ENCODE measurements at places on chromosomes 16 and 17.

DNA sequence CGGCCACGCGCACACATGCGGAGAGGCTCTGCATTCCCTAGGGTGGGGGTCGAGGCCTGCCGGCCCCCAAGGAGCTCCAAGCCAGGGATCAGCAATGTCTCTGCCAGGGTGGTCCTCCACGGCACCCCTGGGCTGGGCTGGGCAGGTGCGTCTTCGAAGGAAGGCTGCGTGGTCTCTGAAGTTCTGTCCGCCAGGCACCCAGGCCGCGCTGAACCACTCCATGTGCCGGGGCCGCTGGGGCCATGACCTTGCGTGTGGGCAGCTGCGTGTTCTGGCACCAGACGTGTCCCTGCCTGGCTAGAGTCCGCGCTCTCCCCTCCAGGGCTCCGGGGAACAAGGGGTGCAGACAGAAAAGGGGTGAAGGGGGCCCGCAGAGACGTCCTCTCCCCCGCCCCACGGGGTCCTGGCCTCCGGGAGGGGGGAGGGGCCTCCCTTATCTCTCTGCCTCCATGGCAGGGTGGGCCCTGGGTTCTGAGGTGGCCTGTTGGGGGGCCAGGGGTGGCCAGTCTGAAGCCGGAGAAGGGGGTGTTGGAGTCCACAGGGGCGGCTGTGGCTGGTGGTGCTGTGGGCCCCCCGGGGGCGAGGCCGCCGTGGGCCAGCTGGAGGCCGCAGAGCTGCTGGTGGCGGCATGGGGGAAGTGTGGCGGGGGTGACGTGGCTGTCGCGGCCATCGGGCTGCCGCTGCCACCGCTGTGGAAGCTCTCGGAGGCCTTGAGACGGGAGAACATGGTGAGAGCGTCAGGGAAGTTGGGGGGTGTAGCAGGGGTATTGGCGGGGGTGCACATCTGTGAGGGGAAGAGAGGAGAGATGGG lies 5.3 kb downstream of the UBALD1 start:
- ATAC-seq: no peak

- ATAC-seq: no peak
Measured at GRCh38 chr16:13552062-13552959, 367.6 kb upstream of the ERCC4 start.

GRCh38 chr17:36623281-36623680 lies 21.9 kb downstream of the MRM1 start:
- no peak for ATAC-seq

DNA sequence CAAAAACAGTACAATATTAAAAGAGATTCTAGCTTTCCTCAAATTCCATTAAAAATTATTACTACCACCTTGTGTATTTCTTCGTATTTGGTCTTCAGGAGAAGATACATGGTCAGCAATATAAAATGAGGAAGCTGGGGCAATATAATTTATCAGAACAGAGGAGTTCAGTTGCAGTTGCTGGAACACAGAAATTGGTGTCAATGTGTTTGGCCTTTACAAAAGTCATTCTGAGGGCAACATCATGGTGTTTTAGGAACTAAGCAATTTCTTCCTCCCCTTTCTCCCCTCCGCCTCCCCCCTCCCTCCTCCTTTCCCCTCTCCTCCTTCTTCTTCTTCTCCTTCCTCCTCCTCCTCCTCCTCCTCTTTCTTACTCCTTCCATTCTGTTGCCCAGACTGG lies 102.1 kb downstream of the YPEL2 start:
- no peak for ATAC-seq

- peak; percentile 79 for ATAC-seq
Measured at GRCh38 chr17:28384281-28385036, 13.0 kb downstream of the SARM1 start.

DNA sequence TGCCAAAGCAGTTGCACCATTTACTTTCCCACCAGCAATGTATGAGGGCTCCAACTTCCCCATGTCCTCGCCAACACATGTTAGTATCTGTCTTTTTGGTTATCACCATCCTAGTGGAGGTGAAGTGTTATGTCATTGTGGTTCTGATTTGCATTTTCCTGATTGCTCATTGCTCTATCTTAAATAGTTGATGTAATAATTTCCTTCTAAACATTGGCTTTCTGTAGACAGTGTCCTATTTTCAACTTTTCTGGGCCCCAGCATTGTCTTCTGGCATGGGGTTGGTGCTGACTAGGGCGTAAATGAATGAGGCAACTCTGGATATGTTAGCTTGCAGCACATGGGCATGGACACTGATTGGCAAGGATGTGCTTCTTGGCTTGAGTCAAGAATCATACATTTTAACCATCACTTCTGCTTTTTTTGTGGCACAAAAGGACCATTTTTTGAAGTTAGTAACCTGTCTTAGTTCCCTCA lies 25.1 kb downstream of the PLCG2 start:
- ATAC-seq: no peak

- ATAC-seq: peak; percentile 25
Measured at GRCh38 chr17:81412490-81413093, 17.3 kb downstream of the BAHCC1 start.

- ATAC-seq: peak; percentile 79
Measured at GRCh38 chr16:2752850-2753732, 653 bp downstream of the SRRM2 start.

DNA sequence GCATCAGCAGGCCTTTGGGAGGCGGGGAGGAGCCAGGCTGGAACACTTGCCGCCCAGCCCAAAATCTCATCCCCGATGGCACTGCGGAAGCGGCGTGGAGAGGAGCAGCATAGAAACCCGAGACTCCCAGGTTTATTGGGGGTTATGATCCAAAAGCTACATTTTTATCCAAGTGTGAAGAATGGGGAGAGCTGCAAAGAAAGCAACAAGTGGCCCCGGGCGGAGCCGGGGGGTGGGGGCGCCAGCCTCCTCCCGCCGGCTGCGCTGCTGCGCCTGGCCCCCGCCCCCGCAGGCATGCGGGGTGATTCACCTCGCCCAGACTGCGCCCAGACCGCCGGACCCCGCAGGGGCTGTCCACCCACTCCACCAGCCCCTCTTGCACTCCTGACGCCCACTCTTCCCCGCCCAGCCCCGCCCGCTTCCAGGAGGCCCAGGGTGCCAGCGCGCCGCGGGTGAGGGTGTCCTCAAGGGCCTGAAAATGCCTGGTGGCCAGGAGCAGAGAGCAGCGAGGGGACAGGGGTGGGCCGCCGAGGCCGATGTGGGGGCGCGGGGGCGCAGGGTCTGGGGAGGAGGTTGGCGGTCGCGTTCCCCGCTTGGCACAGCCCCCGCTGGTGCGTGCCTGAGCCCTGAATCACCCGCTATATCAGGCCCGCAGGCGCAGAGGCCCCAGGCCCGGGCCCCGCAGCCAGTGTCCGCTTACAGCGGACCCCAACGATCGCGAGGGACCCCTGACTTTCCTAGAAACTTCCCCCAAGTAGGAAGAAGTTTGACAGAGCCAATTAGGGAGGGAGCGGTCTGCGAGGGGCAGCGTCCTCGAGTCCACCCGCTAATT lies 1.3 kb downstream of the CAVIN1 start:
- peak; percentile 27 for ATAC-seq

GRCh38 chr17:15271741-15272140 lies 6.6 kb upstream of the PMP22 start:
- ATAC-seq: no peak

- ATAC-seq: no peak
Measured at GRCh38 chr17:79834565-79835469, 4.4 kb downstream of the CBX4 start.

GRCh38 chr16:4005731-4006130 lies 110.5 kb downstream of the ADCY9 start:
- no peak for ATAC-seq

DNA sequence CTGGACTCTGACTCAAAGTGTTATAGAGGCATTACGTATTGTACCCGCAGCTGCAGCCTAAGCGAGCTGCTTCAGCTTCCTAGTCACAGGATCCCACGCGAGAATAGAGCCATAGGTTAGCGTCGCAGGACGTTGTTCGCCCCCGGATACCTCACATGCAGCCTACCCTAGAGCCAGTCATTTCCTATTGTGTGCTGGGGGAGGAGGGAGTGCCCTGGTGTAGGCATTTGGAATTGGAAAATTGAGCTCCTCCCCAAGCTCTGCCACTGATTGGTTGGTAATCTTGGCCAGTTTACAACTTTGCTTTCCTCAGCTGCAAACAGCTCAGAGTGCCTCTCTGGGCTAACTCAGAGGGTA lies 530 bp downstream of the NAA60 start:
- ATAC-seq: peak; percentile 83

GRCh38 chr17:74530831-74531150 lies 484 bp downstream of the CD300LB start:
- ATAC-seq: no peak

DNA sequence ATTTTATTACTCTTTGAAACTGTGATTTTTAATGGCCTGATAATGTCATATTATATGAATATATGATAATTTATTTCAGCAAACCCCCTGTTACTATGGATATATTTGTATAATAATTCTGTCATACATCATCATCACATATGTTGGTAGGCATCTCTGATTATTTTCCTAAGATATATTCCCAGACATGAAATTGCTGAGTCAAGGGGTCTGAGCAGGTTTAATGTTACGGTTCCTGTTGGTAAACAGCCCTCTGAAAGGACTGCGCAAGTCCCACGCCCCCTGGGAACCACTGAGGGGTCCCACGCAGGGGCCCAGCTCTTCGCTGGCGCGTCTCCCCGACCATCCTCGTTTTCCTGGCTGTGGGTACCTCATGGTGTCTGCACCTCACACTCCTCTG lies 24.2 kb downstream of the SLC13A5 start:
- no peak for ATAC-seq

GRCh38 chr17:74904687-74905409 lies 11.4 kb upstream of the FADS6 start:
- ATAC-seq: peak; percentile 17

DNA sequence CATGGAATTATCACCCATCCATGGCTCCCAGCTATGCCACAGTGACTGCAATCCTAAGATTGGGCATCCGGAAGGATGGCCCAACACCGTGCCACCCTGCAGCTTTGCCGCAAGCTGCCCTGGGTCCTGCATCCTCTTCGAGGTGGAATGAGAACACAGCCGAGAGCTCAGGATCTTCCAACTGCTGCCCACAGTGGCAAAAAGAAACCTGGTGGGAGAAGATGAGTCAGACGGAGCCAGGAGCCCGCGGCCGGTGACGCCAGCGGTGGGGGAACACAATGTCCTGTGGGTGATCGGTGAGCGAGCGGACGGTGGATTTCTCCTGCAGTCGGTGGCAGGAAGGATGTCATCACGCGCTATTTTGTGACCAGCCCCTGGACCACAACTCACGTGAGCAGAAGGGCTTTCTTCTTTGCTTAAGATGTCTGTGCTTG lies 20.1 kb downstream of the CD7 start:
- peak; percentile 32 for ATAC-seq

GRCh38 chr16:57740423-57741071 lies 5.0 kb downstream of the KATNB1 start:
- ATAC-seq: peak; percentile 72

GRCh38 chr16:85459529-85460251 lies 153.4 kb upstream of the GSE1 start:
- no peak for ATAC-seq

GRCh38 chr17:76273445-76274111 lies 8.4 kb downstream of the UBALD2 start:
- ATAC-seq: peak; percentile 0

GRCh38 chr16:1152651-1153259 lies at the start of gene CACNA1H:
Gene CACNA1H (plus strand): TSS chr16:1153106. CDS start chr16:1153738, 632 bp downstream.
- no peak for ATAC-seq

GRCh38 chr16:65312071-65312470 lies 190.2 kb upstream of the CDH11 start:
- no peak for ATAC-seq

- ATAC-seq: peak; percentile 26
Measured at GRCh38 chr16:81786321-81786720, 7.2 kb downstream of the PLCG2 start.

GRCh38 chr17:65403626-65404025 lies 157.8 kb downstream of the AXIN2 start:
- ATAC-seq: no peak

GRCh38 chr17:78645421-78646295 lies 68.5 kb upstream of the DNAH17 start:
- ATAC-seq: peak; percentile 69

GRCh38 chr17:39676198-39676819 lies 8.1 kb downstream of the PNMT start:
- peak; percentile 1 for ATAC-seq

GRCh38 chr16:57128771-57129389 lies 36.5 kb downstream of the CPNE2 start:
- ATAC-seq: no peak

DNA sequence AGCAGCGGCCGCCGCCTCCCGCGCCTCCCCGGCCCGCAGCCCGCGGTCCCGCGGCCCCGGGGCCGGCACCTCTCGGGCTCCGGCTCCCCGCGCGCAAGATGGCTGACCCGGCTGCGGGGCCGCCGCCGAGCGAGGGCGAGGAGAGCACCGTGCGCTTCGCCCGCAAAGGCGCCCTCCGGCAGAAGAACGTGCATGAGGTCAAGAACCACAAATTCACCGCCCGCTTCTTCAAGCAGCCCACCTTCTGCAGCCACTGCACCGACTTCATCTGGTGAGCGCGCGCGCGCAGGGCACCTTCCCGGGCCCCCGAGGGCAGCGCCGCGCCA lies 258 bp downstream of the PRKCB start:
- no peak for ATAC-seq

GRCh38 chr16:26765087-26765486 lies 301.6 kb upstream of the C16orf82 start:
- ATAC-seq: peak; percentile 86

GRCh38 chr16:3068487-3068886 lies 3.0 kb downstream of the IL32 start:
- ATAC-seq: peak; percentile 61

- ATAC-seq: no peak
Measured at GRCh38 chr17:16940116-16940881, 31.6 kb downstream of the TNFRSF13B start.

DNA sequence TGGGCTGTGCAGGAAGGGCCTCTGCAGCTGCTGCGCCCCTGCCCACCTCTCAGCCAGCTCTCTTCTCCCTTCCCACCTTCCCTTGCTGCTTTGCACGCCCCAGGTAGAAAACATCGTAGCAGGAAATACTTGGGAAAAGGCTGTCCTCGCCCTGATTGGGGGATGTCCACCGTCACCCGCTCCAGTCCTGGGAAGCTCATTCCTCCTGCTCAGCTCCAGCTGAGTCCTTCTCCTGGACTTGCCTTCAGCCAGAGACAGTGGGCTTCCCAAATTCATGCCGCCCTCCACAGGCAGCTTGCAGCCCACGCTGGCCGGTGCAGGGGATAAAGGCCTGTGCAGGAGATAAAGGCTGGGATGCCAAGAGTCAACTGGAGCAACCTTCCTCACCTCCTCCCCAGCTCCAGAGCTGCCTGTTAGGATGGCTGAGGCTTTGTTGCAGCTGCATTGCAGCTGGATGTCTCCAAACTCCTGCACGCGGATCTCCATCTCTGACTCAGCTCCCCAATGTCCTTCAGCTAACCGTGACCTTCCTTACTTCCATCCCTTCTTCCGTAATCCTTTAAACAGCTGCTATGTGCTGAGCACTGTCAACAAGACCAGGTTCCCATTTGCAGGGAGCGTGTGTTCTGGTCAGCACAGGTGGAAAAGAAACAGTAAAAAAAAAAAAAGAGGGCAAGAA lies 402.0 kb upstream of the TNRC6C start:
- ATAC-seq: no peak

DNA sequence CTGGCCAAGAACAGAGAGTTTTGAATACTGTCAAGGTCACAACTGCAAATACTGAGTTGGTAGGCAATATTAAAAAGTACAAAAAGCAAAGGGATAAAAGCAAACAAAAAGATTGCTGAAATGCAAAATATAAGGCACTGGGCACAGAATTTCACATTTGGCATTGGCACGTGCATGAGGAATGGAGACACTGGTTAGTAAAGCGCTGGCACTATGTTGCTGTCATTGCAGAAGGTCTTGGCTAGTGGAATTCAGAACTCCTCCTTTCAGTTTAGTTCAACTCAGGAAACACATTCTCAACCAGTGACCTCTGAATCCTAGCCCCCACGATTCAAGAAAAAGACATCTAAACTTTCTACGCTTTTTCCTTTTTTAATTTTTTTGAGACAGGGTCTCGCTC lies 111.8 kb upstream of the PSMD7 start:
- ATAC-seq: no peak

Data from esophagus mucosa (tissue), 1 donor.